ENCODE measurements at places on chromosomes 12 and 14. TPM values are rescaled to one million over a fixed set of nuclear protein-coding genes. Genes with fewer than 3 reads are reported as not detected.

- no peak for DNase-seq
Observed at GRCh38 chr12:77766224-77766623, 64.5 kb upstream of the NAV3 start.

The NACA gene
- total RNA-seq, result 835 TPM

The WDHD1 gene
- 25.0 TPM for total RNA-seq

GRCh38 chr12:65952737-65953209 is 128.5 kb downstream of the HMGA2 start:
- DNase-seq, result peak; percentile 24

DNA sequence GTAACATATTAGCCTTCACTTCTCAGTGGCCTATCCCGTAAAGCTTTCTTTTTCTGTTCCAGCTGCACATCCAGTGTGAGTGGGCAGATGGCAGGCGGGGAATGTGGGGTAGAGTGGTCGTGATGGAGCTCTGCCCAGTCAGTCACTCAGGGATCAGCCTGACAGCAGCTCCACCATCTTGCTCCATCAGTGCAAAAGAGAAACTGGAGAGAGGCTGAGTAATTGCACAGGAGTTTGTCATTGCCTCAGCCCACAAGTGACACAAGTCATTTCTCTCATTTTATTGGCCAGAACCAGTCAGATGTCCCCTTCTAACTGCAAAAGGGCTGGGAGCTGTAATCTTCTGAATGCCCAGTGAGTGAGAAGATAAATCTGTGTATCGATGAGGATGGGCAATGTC is 66.5 kb downstream of the ATP23 start:
- DNase-seq, result no peak

The ANKRD9 gene
- total RNA-seq, result 23.3 TPM

The GALNT6 gene
- total RNA-seq, result 45.3 TPM

The MFAP5 gene
- total RNA-seq, result not detected

The PLEKHD1 gene
- 0.73 TPM for total RNA-seq

- DNase-seq, result no peak
Observed at GRCh38 chr14:45194964-45195363, 58.0 kb downstream of the MIS18BP1 start.

DNA sequence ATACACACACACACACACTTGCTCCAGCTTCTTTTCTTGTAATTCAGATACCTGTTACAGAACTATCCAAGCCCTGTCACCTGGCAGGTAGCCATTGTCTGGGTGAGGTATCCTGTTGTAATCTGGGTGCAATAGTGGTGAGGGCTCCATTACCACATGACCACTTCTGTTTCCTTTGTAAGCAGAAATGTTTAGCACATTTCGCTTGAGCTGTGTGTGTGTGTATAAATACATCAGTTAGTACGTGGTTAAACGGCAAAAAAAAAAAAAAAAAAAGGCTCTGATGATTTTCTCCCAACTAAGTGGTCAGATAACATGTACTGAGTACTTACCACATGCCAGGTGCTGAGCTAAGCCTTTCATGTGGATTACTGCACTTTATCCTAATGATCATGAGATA is 129.3 kb upstream of the SSTR1 start:
- DNase-seq, result peak; percentile 32

- DNase-seq, result no peak
Observed at GRCh38 chr12:31210541-31210940, 115.4 kb downstream of the SINHCAF start.

The DDX54 gene
- total RNA-seq, result 112 TPM

The OVCH1 gene
- total RNA-seq, result not detected

The SP7 gene
- total RNA-seq, result not detected

The RPL10L gene
- total RNA-seq, result not detected

DNA sequence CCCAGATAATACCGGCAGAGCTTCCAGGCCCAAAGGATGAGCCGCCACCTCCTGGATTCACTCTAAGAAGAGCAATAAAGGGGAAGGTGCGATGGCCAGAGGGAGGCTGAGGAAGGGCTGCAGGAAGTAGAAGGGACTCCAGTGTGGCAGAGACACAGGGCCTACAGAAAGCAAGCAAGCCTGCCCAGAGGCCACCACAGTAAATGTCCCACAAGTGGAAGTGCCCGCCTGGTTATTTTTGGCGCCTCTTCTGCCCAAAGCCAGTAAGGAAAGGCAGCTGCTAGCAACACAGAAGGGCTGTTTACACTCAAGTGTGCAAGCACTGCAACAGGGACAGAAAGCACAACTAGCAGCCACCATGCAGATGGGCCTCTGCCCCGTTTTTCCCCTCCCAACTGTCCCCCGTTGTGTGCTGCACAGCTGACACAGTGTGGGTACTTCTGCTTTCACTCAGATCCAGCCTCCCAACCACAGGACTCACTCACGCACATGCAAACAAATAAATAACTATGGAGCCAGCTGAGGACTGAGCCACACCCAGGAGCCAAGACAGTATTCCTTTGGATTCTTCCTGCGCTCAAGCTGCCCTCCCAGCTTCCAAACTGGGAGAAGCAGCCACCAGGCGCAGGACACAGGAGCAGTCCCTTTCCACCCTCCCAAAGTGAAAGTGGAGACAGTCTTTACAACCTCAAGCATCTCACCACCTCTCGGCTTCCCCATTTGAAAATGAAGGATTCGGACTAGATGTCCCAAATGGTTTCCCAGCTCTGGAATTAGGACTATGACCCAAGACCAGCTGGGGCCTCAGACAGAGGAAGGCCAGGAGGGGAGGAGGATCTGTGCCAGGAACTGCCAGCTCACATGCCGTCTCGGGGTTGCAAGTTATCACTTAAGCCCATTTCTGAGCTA is 40.0 kb upstream of the PNMA1 start:
- no peak for DNase-seq

The LALBA gene
- not detected for total RNA-seq

The TAS2R30 gene
- 2.8 TPM for total RNA-seq

DNA sequence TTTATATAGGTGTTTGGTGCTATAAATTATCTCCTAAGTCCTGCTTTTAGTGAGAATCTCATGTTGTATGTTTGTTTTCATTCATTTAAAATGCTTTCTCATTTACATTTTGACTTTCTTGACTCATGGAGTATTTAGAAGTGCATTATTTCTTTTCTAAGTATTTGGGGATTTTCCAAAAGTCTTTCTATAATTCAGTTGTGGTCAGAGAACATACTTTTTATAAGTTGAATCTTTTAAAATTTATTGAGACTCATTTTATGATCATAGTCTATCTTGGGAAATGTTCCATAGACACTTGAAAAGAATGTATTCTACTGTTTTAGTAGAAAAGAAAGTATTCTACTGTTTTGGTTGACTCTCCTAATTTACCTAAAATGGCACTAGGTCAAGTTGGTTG is 168.2 kb downstream of the AKAP6 start:
- no peak for DNase-seq

GRCh38 chr14:54697803-54698202 is 130.9 kb downstream of the SAMD4A start:
- DNase-seq, result peak; percentile 4

- no peak for DNase-seq
Observed at GRCh38 chr14:73997944-73998447, 21.1 kb downstream of the ENTPD5 start.

DNA sequence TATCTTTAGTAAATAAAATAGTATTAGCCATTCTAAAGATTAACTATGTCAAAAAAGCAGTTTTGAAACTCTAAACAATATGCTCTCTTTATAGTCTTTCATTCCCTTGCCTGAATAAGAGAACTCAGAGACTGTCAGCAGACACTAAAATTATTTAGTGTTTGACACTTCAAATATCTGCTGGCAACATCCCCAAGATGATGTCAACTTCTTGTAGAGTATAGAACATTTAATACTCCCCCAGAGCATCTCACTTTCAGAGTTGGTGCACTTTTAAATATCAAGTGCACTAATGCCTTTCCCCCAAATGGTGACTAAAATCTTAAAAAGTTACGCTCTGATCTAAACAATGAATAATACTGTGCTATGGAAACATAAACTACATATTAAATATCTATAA is 374.9 kb downstream of the SLC6A15 start:
- no peak for DNase-seq

The TEAD4 gene
- total RNA-seq, result 34.2 TPM

DNA sequence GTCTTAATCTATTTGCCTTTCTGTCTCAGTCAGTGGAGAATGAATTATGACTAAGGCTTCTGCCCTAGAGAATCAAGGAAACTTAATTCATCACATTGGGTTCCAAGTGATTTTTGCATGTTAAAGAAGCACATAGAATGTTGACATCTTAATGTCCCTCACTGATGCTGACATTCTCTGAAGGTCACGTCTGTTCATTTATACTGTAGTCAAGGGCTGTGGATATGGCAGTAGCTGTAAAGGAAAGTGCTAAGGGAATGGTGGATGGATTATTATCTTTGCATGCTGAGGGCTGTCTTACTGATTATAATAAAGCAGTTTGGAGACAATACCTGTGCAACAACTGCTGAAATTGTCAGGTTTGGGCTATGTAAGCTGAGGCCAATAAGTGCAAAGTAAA is 161.2 kb downstream of the PLCZ1 start:
- no peak for DNase-seq

DNA sequence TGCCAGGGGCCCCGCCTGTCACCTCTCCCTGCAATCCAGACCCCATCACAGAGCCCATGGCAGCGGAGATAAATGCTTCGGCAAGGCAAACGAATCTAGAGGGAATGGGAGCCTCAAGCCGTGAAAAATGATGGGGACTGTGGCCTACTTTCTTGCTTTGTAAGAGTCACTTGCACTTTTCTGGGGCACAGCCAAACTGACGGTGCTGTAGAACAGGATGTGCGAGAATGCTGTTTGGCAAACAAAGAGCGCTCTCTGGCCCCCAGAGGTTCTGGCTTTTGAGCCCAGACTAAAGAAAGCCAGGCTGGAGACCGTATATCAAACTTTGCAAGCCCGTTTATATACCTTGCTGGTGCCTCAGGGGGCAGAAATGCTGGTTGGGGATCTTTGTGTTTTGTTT is 108.7 kb downstream of the CACNA1C start:
- DNase-seq, result no peak

DNA sequence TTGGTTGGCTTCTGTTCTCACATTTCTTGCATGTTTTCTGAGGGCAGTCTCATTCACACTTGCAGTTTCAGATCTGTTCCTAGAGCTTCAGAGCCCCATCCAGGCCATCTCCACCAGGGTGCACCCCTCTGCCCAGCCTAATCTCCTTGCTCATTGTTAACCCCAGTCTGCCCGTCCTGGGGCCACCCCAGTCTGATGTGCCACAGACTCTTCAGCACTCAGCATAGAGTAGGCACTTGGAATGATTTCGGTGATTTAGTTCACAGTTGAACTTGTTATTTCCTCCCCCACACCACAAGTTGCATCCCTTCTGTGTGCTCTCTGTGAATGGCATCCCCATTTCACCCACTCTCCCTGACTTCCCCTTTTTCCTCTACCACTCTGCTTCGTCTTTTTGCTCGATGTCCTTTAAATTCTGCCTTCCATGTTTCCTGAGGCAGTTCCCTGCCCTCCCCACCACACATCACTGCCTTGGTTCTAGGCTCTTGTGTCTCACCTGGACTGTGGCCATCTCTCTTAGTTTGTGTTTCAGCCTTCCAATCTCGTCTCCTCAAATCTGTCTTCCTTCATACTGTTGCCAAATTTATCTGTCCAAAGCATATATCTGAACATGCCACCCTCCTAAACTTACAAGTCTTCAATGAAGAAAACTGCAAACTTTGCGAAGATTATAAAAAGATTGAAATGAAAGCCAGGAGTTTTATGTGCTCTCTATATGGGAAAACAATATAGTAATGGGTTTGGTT is 41.5 kb downstream of the ANO6 start:
- no peak for DNase-seq

GRCh38 chr14:30337456-30337855 is 221.5 kb upstream of the G2E3 start:
- DNase-seq, result no peak

DNA sequence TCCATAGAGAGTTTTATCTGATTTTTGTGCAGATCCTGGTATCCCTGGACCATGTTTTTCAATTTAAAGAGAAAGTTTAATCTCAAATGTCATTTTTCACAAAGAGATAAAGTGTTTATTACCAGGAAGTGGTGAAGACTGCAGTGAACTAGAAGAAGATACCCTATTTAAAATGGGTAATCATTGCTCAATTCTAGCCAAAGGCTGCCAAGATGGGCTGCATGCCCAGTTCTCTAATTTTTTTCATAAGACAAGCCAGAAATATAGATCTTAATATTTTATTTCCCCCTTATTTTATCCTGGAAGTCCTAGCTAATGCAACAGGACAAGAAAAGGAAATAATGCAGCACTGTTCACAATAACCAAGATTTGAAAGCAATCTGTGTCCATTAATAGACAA is 343.5 kb downstream of the PCNX1 start:
- DNase-seq, result no peak

GRCh38 chr12:58443981-58444371 is 476.3 kb downstream of the LRIG3 start:
- no peak for DNase-seq

Data from Calu3 (cell line).